CD4-positive, alpha-beta T cell (primary cell): ENCODE measurements at places on chromosomes 6 and 20.

DNA sequence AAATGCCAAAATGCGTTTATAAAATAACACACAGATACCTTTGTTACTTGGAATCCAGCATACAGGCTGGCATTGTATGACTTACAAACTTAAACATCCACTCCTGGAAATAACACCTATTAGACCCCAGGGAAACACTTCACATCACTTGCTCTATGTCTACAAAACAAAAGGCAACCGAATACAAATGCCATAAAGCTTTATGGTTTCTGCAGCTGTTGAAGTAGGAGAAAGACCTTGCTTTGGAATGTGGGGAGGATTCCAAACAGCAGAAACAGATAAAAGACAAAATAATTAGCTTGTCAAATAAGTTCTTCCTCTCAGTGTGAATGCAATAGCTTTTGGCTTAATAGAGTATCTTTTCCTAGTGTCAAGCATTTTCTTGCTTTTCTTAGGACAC is 9.8 kb upstream of the AMD1 start:
- DNase-seq = no peak

DNA sequence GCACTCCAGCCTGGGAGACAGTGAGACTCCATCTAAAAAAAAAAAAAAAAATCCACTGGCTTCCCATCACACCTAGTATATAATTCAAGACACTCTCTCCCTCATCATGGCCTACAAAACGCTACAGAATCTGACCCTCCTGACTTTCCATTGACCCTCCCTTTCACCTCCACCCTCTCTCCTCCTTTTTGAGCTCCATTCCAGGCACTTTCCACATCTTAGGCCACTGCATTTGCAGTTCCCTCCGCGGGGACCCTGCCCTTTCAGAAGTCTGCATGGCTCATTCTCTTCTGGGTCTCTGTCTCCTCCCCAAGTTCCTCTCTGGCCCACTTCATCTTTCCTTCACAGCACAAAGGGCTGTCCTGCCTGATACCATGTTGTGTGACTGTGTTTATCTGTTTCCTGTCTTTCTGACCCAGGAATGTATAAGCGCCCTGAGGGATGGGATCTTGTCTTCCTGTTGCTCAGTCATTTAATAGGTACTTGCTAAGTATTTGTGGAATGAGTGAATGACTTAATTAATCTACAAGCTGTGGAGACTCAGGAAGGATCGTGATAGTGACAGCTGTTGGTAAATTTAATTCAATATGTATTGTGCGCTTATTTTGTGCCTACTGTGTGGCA is 35.2 kb downstream of the NCR2 start:
- no peak for DNase-seq

DNA sequence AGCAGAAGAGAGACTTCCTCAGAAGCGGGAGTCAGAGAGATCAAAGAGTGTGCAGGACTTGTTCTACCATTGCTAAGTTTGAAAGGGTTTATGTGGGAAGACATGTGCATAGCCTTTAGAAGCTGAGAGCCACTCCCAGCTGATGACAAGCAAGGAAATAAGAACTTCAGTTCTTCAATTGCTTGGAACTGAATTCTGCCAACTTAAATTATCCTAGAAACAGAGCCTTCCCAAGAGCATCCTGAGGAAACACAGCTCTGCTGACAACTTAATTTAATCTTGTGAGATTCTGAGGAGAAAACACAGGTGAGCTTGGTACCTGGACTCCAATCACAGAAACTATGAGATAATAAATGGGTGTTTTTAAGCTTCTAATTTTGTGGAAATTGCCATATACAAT is 150.6 kb upstream of the OGFRL1 start:
- DNase-seq = no peak

DNA sequence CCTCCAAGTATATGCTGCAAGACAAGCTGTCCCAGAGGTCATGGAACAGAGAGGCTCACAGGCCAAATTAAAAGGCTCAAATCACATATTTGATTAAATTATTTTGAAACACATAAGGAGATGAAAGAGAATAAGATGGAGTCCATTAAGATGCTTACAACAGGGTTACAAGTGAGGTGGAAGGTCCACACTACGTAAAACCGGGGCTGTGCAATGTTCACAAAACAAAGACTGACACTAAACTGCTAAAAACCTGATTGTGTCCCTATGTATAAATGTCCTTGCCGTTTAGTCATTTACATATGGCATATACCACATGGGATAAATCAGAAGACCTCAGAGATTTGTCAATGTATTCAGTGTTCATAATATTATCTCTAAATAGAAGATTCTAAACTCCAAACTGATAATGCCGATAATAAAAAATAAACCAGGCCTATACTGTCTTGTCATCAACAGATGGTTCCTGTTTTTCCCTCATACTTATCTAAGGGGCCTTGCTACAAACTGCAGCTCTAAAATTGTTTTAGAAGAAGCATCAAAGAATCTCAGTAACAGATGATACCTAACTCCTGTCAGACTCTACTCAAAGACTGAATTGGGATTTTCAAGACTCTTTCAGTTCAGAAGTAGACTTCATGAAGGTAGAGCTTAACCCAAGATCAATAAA is 51.8 kb upstream of the RIPOR2 start:
- DNase-seq = no peak
